Chondrocyte (in vitro differentiated cells): ENCODE measurements at places on chromosomes 7 and 10. TPM values are rescaled to one million over a fixed set of nuclear protein-coding genes. Genes with fewer than 3 reads are reported as not detected.

Gene DNAH11
- 0.02 TPM in 1 of 3 replicates, not detected in the others for total RNA-seq

Gene ODAD2
- total RNA-seq = 1.0 to 3.8 TPM (median 1.1 TPM) in 3 replicates

Gene CALHM2
- total RNA-seq = 1.3 to 10.9 TPM (median 9.9 TPM) in 3 replicates

Gene TEX36
- not detected in 3 replicates for total RNA-seq

Gene AASS
- 6.7 to 8.8 TPM (median 7.3 TPM) in 3 replicates for total RNA-seq

Gene EIF3B
- 120 to 135 TPM (median 121 TPM) in 3 replicates for total RNA-seq

Gene EPO
- not detected in 3 replicates for total RNA-seq

Gene PHTF2
- total RNA-seq = 49.7 to 56.1 TPM (median 52.6 TPM) in 3 replicates

Gene HOXA10
- 0.12 to 0.21 TPM in 2 of 3 replicates, not detected in the other for total RNA-seq

Gene AGAP6
- total RNA-seq = 8.8 to 17.5 TPM (median 9.1 TPM) in 3 replicates

- DNase-seq = no peak
Observed at GRCh38 chr10:19651549-19651948, 164.7 kb upstream of the PLXDC2 start.

- DNase-seq = no peak
Observed at GRCh38 chr10:31618541-31619291, 299.7 kb downstream of the ZEB1 start.

DNA sequence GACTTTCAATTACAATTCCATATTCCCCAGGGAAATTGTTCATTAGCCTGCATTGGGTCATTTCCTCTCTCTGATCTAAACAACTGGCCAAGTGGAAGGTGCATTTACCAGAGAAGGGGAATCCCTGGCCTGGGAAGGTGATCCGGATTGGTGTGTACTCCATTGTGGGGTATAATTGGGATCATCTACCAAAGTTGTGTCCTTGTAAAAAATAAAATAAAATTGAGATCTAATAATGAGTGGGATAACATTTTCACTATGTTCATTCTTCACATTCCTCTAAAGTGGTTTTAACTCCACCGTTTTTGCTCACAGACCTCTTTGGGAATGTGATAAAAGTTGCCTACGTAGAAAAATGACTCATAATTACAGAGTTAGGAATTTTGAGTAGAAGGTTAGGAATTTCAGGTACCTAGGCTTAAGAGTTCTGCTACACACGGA lies 22.8 kb downstream of the ARL5B start:
- no peak for DNase-seq

GRCh38 chr10:118342638-118343020 lies 505 bp upstream of the FAM204A start:
- DNase-seq = no peak

DNA sequence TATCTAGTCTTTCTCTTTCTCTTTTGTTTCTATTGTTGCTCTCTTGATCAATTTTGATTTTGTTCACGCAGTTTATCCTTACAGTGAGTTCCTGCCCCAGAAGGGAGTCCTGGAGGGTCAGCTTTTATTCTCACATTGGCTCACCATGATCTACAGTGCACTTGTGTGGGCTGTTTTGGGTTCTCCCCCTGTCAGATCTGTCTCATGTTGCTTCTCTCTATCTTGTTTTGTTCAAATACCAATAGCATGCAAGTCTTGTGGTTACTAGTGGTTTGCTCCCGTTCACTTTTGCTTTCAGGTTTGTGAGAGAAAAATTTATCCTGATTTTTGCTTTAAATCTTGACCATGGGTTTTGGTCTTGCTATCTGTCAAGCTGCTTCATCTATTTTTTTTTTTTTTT lies 74.3 kb downstream of the PTN start:
- no peak for DNase-seq

DNA sequence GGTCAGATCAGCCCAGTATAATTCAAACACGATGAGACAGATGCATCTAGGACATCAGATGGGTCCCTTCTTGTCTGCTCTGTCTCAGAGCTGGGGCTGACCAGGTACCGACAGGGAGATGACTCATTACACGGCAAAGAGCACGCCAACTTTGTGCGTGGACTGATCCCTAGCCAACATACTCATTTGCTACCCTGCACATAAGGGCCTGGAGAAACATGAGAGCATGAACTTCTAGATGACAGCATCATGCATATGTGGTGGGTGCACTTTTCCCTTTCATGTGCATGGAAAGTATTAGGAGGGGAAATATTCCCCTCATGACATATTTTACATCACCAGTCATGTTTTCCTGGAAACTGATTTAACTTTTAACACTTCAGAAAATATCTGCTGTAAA lies 35.1 kb upstream of the NPVF start:
- no peak for DNase-seq

- no peak for DNase-seq
Observed at GRCh38 chr10:7788639-7789286, 786 bp downstream of the ATP5F1C start.

DNA sequence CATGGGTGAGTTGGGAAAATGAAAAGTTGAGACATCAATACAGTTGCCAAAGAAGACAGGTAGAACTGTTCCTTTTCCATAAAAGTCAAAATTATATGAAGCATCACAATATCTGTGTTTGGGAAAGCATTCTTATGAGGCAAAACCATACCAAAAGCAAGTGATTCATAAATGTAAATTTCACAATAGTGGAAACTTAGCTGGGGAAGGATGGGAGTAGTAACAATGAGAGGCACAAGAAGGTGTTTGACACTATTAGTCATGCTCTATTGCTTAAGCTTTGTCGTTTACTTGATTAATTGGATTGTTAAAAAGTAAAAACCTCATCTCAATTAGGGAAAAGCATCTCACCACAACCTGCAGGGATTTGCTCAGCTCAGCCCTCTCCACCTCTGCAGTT lies 240.2 kb downstream of the C7orf25 start:
- DNase-seq = no peak

- no peak for DNase-seq
Observed at GRCh38 chr10:22010973-22011408, 7.5 kb upstream of the DNAJC1 start.

- DNase-seq = no peak
Observed at GRCh38 chr10:98745645-98746044, 298.9 kb upstream of the HPS1 start.

DNA sequence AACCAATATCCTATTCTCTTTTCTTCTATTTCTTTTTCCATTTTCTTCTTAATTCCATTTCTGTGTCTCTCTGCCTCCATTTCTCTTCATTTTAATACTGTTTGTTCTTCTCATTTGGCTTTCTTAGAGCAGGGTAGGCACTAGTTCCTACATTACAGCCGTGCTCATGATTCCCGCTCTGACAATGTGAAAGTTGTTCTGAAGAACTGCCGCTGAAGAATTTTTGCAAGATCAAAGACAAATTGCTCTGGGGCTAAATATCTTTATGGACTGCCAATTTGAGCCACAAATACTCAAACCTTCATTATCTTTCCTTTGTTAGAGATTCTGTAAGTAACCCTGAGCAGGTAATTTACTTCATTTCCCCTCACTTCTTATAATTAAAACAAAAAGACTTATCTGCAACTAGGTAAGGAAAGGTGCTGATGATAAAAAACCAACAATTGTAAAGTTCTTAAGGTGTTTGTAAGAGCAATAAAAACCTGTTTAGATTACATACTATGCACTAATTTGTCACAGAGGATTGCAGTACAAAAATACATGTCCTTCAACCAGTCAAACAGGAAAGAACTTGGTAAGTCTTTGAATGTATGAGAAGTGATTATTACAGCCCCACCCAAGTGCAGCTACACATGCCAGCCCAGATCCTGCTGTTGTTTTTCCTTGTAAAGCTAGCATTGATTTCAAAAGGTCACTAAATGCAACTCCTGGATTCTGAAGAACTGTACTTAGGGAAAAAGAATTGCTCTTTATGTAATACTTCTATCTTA lies 127.5 kb downstream of the COL28A1 start:
- DNase-seq = no peak

DNA sequence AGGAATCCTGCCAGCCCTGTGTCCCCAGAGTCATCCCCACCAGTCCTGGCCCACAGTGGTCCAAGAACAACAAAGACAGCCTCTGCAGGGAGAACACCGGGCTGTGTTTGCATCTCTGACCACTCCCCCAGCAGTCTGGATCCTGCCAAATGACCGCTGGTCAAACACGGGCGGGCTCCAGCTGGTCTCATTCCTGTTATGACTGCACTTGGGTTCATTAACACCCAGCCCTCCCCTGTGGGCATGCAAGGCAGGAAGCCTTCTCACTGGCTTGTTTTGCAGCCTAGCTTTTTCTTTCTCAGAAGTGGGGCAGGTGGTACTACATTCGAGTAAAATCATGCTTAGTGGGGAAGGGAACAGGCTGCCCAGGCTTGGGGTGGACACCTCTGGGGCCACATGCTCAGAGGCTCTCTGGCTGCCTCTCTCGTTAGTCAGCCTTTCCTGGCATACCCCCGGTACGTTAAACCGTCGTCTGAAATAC lies 190.0 kb downstream of the PLXNA4 start:
- no peak for DNase-seq

- no peak for DNase-seq
Observed at GRCh38 chr7:27917119-27917518, 177.2 kb downstream of the TAX1BP1 start.

- no peak for DNase-seq
Observed at GRCh38 chr10:110156046-110156445, 51.4 kb upstream of the MXI1 start.

- DNase-seq = no peak
Observed at GRCh38 chr10:74202356-74202755, 51.3 kb downstream of the ADK start.

DNA sequence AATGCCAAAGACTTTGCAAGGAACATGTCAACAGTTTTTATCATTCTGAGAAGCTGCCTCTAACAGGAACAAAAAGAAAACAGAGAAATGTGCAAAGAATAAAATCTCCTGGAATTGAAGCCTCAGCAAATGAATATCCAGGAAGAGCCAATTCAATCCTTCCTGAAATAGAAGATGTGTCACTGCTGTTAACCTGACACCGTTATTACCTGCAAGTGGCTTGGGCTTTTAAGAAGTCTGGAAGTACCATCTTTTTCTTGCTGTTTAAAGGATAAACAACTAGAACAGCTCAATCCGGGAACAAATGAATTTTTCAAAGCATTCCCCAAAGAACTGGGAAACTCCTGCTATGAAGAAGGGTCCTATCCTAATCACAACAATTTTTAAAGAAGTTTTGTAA lies 434.8 kb downstream of the KCNMA1 start:
- no peak for DNase-seq

- no peak for DNase-seq
Observed at GRCh38 chr7:155698633-155699032, 54.2 kb downstream of the RBM33 start.

GRCh38 chr7:154424350-154424749 lies 372.2 kb downstream of the DPP6 start:
- no peak for DNase-seq

DNA sequence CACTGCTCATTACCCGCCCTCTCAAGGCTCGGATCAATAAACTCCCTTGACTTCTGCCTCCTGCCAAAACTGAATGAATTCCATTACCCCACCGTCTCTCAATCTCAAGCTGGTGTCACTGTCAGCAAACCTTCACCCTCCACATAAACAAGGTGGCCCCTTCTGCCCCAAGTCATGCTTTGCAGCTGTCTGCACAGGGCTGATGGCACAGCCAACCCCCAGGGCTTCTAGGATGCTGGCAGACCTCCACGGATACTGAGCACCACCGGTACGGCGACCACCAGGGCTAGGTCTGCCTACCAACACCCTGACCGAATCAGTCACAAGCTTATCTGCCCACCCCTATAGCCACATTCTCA lies 46.1 kb downstream of the PARD3 start:
- DNase-seq = no peak

DNA sequence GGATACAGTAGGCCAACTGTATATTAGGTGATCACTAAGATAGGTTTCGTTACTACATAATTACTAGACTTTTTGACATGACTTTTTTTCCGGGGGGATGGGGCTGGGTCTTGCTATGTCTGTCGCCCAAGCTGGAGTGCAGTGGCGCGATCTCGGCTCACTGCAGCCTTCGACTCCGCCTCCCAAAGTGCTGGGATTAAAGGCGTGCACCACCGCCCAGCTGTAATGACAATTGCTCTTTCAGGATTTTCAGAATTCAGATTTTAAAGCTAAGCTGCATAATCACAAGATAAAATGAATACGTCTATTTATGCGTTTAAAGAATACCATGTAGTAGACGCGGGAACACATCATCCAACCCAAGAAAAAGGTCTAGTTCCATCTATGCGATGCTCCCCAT lies 982 bp downstream of the IDI1 start:
- DNase-seq = no peak

- DNase-seq = no peak
Observed at GRCh38 chr10:117090834-117091233, 47.2 kb downstream of the VAX1 start.

- no peak for DNase-seq
Observed at GRCh38 chr10:3324612-3325038, 152.0 kb upstream of the PITRM1 start.

- no peak for DNase-seq
Observed at GRCh38 chr10:123958241-123958640, 66.6 kb upstream of the CPXM2 start.

- DNase-seq = no peak
Observed at GRCh38 chr7:117014099-117014656, 60.9 kb downstream of the ST7 start.

- no peak for DNase-seq
Observed at GRCh38 chr7:91397612-91398011, 133.4 kb downstream of the FZD1 start.

DNA sequence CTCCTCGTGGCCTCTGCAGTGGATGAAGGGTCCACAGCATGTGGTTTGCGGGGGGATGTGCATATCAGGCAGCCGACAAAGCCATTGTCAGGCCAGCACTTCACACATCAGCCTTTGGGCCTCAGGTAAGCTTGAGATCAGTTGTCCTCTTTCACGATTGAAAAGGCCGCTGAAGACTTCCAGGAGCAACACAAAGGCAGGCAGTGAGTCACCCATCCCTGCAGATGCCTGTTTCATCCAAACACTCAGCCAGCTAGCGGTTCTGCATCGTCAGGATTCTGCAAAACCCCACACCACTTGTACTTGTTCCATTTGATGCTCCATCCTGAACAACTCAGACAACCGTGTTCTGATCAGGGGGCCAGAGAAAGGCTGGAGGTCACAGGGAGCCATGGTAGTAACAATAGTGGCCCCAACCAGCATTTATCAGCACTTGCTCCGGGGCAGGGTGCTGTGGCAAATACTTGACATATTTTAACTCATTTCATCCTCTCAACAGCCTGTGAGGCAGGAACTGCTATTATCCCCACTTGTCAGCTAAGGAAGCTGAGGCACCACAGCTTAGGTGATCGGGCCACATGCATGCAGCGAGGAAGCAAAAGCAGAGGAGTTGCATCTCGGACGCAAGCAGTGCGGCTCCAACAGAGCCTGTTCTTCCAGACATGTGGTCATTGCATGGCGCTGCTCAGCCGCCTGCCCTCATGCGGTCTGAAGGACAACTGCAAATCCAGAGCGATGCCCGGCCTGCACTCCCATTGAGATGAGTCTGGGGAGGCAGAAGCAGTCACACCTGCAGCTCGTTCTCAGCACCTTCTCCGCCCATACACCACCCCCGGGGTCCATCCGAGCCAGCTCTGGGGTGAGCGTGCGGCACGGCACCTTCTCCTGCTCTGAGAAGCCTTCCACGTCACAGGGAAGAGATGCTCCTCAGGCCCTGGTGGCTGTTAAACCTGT lies 144.9 kb downstream of the PAXIP1 start:
- DNase-seq = no peak

- peak; percentile 93 for DNase-seq
Observed at GRCh38 chr7:24573554-24574338, 494 bp downstream of the PALS2 start.
